ENCODE measurements at places on chromosomes 12 and 14.

- H3K4me3 ChIP-seq, result no peak overlapping the region
- no peak overlapping the region for H3K27ac ChIP-seq
- H3K4me1 ChIP-seq, result 0 out of 2 replicates have a peak, but pooled peaks cover 4% of the 10 kb centered on the region
- H3K27me3 ChIP-seq, result peaks cover 30% of the 10 kb centered on the region
- H3K36me3 ChIP-seq, result no peaks in the 10 kb centered on the region
Observed at GRCh38 chr12:52183544-52183910, 8.3 kb downstream of the KRT80 start.

- H3K36me3 ChIP-seq, result no peaks in the 10 kb centered on the region
- DNase-seq, result no peak
- no peaks in the 10 kb centered on the region for H3K27me3 ChIP-seq
- no peak overlapping the region for H3K4me3 ChIP-seq
- no peaks in the 10 kb centered on the region for H3K4me1 ChIP-seq
- no peak overlapping the region for H3K27ac ChIP-seq
Observed at GRCh38 chr12:106739318-106739717, 35.2 kb upstream of the RIC8B start.

DNA sequence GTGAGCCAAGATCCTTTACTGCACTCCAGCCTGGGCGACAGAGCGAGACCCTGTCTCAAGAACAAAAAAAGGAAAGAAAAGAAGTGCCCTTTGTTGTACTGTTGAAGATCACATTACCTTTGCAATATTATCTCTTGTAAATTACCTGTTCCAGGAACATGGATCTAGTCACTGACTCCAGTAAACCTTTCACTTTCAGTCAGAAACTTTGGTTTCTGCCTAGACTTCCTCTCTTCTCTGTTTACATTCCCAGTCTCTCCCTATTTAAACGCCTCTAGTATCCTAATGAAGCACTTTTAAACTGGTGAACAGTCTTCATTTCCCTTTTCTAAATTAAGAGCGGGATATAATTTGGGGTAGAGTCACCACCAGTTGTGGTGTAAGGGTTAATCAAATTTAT lies 12.8 kb downstream of the CHPT1 start:
- H3K4me3 ChIP-seq, result no peak overlapping the region
- no peaks in the 10 kb centered on the region for H3K27me3 ChIP-seq
- H3K4me1 ChIP-seq, result peaks cover 12% of the 10 kb centered on the region
- DNase-seq, result no peak
- no peak overlapping the region for H3K27ac ChIP-seq

GRCh38 chr14:89848165-89848564 lies 106.4 kb downstream of the EFCAB11 start:
- H3K27me3 ChIP-seq, result no peaks in the 10 kb centered on the region
- no peaks in the 10 kb centered on the region for H3K36me3 ChIP-seq
- H3K4me1 ChIP-seq, result no peaks in the 10 kb centered on the region
- H3K27ac ChIP-seq, result no peak overlapping the region
- no peak overlapping the region for H3K4me3 ChIP-seq
- no peak for DNase-seq

GRCh38 chr14:36320897-36321381 lies 502 bp upstream of the MBIP start:
- H3K36me3 ChIP-seq, result no peaks in the 10 kb centered on the region
- DNase-seq, result no peak
- H3K27ac ChIP-seq, result no peak overlapping the region

- H3K36me3 ChIP-seq, result no peaks in the 10 kb centered on the region
- peak overlapping the region; percentile 97 for H3K4me3 ChIP-seq
- DNase-seq, result no peak
- peaks cover 30% of the 10 kb centered on the region for H3K4me1 ChIP-seq
Observed at GRCh38 chr12:21502872-21503271, 1.3 kb downstream of the GOLT1B start.

DNA sequence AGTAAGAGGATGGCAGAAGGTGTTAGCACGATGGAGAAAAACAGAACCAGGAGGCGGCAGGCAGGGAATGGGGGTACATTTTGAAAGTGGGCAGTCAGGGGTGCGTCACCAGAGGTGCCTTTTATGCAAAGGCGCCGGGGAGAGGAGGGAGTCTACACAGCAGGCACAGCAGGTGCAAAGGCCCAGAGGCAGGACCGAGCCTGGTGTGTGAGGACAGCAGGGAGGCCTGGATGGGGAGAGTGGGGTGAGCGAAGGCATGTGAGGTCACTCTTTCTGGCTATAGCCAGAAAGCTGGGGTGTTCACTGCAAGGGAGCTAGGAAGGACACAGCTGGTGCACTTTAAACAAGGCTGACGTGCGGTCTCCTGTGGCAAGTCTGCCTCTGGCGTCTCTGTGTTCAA lies 65.0 kb downstream of the NCOR2 start:
- H3K27me3 ChIP-seq, result no peaks in the 10 kb centered on the region
- DNase-seq, result no peak
- H3K4me1 ChIP-seq, result no peaks in the 10 kb centered on the region

DNA sequence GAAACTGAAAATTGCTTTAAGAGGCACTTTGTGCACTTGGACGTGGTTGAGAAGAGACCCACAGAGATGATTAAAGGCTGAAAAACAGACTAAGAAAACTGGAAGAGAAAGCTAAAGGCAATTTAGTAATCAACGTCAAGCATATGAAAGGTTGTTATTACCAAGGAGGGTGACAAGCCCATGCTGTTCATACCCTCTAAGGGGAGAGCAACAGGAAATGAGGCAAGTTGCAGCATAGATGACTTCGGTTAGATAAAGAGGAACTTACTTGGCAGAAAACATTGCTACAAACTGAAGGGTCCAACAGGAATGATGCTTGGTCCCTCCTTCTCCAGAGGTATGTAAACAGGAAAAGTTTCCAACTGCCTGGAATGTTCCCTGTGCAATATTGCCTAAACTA lies 107.8 kb downstream of the DUSP6 start:
- no peaks in the 10 kb centered on the region for H3K36me3 ChIP-seq
- DNase-seq, result peak; percentile 80
- H3K4me1 ChIP-seq, result peaks cover 30% of the 10 kb centered on the region
- peak overlapping the region; percentile 88 for H3K27ac ChIP-seq
- H3K4me3 ChIP-seq, result peak overlapping the region; percentile 30

GRCh38 chr12:74111688-74112360 lies 425.8 kb upstream of the ATXN7L3B start:
- H3K27ac ChIP-seq, result no peak overlapping the region
- H3K4me1 ChIP-seq, result no peaks in the 10 kb centered on the region
- no peak for DNase-seq
- H3K36me3 ChIP-seq, result no peaks in the 10 kb centered on the region

DNA sequence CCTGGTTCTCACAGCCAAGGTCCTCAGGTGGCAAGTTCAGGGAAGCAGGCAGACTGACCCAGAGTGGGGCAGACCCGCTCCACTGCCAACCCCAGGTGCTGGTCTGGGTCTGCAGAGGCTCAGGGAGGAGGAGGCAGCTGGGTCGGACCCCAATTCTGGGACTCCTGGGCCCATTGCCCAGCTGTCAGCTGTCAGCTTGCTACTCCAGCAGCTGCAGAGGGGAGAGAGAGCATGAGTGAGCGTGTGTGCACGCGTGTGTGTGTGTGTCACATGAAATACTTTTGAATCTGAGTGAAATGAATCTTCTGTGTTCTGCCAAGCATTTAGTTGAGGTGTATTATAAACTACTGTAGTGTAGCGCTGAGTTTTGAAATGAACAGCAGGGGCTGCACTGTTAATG lies 30.8 kb downstream of the XRCC3 start:
- no peaks in the 10 kb centered on the region for H3K27me3 ChIP-seq
- no peaks in the 10 kb centered on the region for H3K36me3 ChIP-seq
- H3K4me3 ChIP-seq, result no peak overlapping the region
- no peaks in the 10 kb centered on the region for H3K4me1 ChIP-seq
- no peak for DNase-seq

GRCh38 chr12:123058481-123058880 lies 78.0 kb downstream of the ARL6IP4 start:
- DNase-seq, result no peak
- H3K4me1 ChIP-seq, result peaks cover 18% of the 10 kb centered on the region
- H3K27me3 ChIP-seq, result no peaks in the 10 kb centered on the region
- no peaks in the 10 kb centered on the region for H3K36me3 ChIP-seq

DNA sequence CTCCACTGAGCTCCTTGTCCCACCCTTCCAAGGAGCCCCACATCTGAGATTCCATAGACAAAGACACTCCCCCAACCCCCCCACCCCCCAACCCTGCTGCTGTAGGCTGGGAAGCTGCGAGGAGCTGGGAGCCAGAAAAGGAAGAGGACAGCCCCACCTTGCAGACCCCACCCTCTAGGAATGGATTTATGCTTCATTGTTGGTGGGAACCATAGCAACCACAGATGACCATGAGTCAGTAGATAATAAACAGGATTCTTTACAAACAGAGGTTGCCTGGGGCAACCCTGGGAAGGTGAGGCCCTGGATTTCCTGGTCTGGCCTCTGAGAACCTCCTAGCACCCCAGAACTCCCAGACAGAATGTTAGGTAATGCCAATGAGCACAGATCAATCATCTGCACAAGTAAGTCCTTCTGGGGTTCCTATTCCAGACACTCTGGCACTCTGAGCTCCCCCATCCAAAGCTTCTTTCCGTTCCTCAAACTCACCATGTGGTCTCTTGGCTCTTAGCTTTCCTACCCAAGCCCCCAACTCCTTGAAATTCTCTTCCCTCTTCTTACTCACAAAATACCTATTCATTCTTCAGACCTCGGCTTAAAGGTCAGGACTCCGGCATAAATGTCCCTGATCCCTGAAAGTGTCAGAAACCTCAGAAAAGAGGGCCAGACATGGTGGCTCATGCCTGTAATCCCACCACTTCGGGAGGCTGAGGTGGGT lies 15.2 kb upstream of the PLEKHG6 start:
- no peaks in the 10 kb centered on the region for H3K36me3 ChIP-seq
- H3K4me1 ChIP-seq, result no peaks in the 10 kb centered on the region
- H3K4me3 ChIP-seq, result no peak overlapping the region
- no peak overlapping the region for H3K27ac ChIP-seq
- no peaks in the 10 kb centered on the region for H3K27me3 ChIP-seq

DNA sequence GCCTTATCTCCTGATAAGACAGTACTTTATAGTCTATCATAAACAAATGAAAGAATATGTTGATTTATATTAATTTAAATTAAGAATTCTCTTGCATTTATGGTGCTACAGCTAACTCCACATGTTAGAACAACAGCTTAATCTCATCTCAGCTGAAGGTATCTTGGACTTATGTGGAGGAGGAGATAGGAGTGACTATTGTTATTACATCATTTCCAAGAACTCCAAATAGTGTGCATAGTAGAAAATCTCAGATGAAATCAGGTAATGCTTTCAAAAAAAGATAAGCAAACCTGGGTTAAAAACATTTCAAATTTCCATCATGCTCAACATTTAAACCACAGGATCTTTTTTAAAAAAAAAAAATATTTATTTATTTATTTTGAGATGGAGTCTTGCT lies 31.3 kb upstream of the ISM2 start:
- no peaks in the 10 kb centered on the region for H3K36me3 ChIP-seq
- H3K27ac ChIP-seq, result no peak overlapping the region
- no peak for DNase-seq
- H3K27me3 ChIP-seq, result no peaks in the 10 kb centered on the region
- H3K4me3 ChIP-seq, result no peak overlapping the region

GRCh38 chr14:32073537-32074189 lies 3.4 kb upstream of the ARHGAP5 start:
- H3K4me3 ChIP-seq, result no peak overlapping the region
- H3K36me3 ChIP-seq, result no peaks in the 10 kb centered on the region
- H3K4me1 ChIP-seq, result no peaks in the 10 kb centered on the region

DNA sequence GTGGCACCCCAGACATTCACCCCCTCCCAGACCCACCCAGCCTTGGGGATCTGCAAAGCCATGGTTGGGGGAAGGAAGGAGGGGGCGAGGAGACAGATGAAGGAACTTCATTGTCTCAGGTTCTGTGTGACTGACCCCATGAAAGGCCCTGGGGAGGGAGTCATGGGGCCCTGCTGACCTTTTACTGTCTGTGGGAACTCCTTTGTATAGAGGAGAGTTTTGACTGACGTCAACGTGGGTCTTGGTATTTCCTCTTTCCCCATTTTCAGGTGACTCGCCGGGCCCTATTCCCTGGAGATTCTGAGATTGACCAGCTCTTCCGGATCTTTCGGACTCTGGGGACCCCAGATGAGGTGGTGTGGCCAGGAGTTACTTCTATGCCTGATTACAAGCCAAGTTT lies 3.1 kb upstream of the RAB5B start:
- DNase-seq, result no peak
- no peaks in the 10 kb centered on the region for H3K36me3 ChIP-seq
- no peak overlapping the region for H3K27ac ChIP-seq
- H3K4me1 ChIP-seq, result peaks cover 21% of the 10 kb centered on the region
- no peaks in the 10 kb centered on the region for H3K27me3 ChIP-seq

DNA sequence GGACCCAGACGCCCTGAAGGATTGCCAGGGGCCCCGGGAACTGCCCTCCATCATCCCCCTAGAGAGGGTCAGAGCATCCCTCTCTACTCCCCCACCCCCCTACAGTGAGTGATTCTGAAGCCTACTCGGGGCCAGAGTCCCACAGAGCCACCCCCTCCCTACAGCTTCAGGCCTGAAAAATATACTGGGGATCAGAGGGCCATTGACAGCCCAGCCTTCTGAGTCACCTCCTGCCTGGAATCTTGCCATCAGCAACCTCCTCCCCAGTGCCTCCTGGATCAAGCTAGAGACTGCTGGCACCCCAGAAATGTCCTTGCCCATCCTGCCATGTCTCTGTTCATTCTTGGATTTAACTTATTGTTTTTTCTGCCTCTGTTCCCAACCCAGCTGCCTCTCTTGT lies 21.7 kb upstream of the MIA2 start:
- H3K4me3 ChIP-seq, result no peak overlapping the region
- H3K27me3 ChIP-seq, result no peaks in the 10 kb centered on the region
- no peaks in the 10 kb centered on the region for H3K36me3 ChIP-seq
- no peak overlapping the region for H3K27ac ChIP-seq

DNA sequence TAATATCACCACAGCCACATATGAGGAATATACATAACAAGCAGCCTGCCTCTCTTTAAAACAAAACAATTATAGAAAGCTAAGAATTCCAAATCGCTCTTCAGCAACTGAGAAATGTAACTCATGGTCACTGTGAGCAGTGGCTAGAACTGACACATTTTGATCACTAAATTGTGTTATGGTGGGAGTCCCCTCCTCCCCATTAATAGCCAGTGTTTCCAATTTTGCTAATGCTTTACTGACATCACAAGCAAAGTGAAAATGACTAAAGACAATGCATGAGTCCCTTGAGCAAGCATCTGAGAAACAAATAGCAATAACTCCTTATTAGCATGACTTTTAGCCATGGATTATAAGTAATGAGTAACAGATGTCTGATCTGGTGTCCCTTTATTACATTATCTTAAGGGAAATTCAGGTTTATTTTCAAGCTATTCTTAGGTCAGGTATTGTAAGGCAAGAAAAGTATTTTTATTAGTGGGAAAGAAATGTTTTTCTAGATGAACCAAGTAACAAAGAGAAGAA lies 148.3 kb downstream of the KCNH5 start:
- no peak for DNase-seq
- H3K4me1 ChIP-seq, result no peaks in the 10 kb centered on the region
- H3K4me3 ChIP-seq, result no peak overlapping the region
- H3K36me3 ChIP-seq, result no peaks in the 10 kb centered on the region

GRCh38 chr14:81710232-81710845 lies 176.7 kb upstream of the SEL1L start:
- H3K4me1 ChIP-seq, result no peaks in the 10 kb centered on the region
- H3K27ac ChIP-seq, result no peak overlapping the region
- no peaks in the 10 kb centered on the region for H3K36me3 ChIP-seq
- H3K27me3 ChIP-seq, result no peaks in the 10 kb centered on the region
- no peak overlapping the region for H3K4me3 ChIP-seq

Data from MM.1S (cell line).